ENCODE measurements at places on chromosomes 16 and 17.

DNA sequence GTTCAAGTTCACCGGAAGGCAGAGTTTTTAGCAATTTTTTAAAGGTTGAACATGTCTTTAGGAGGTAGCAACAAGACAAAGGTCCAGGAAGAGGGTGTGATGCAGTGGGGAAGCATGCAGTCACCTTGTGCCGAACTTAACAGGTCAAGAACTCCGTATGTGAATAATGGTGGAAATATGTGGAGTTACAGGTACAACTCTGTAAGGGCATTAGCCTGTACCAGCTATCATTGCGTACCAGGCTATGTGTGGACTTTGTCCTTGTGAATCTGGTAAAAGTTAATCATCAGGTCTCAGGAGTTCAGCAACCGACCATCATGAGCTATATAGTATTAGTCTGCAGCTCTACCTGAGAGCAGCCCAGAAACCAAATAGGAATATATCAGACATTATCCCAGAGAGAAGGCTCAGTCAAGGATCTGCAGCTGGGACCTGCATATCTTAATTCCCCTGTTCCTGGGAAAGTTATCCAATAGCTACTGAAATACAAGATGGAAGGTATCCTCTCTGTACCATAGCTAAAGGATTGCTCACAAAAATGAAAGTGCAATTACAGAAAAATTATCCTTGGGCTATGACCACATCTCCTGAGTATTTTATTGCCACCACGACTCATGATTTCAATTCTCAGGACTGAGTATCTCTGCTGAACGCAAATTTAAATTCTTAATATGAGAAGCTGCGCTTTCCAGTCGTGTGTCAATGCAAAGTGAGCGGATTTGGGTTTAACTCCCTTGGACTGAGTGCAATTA is 469.3 kb downstream of the CDH13 start:
- DNase-seq: no peak

- no peak for DNase-seq
Observed at GRCh38 chr16:19844945-19845641, 39.6 kb downstream of the GPRC5B start.

DNA sequence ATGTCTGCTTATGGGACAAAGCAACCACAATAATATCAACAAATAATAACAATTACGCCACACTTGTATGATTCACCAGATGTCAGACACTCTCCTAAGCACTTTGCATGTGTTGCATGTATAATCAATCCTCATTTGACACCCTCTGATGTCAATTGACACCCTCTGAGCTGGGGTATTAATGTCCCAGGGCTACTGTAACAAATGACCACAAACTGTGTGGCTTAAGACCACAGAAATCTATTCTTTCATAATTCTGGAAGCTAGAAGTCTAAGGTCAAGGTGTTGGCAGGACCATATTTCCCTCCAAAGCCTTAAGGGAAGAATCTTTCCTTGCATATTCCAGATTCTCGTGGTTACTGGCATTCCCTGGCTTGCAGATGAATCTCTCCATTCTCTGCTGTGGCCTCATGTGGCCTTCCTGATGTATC is 112.7 kb downstream of the NPIPB5 start:
- no peak for DNase-seq

GRCh38 chr17:57665696-57666095 is 79.4 kb downstream of the CCDC182 start:
- DNase-seq: no peak

DNA sequence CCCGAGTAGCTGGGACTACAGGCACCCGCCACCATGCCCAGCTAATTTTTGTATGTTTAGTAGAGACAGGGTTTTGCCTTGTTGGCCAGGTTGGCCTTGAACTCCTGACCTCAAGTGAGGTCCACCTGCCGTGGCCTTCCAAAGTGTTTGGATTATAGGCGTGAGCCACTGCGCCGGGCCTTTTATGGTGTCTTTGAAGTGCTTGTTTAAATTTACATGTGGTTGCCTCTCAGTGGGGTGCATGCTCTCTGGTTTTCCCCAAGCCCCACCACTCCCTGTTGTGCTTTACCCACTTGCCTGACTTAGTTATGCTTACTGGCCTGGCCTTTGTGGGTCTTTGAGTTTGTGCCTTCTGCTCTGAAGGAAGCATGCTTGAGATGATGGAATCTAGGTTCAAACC is 132.0 kb downstream of the PRKCB start:
- DNase-seq: no peak

- DNase-seq: no peak
Observed at GRCh38 chr16:63749276-63749675, 1372.6 kb downstream of the CDH11 start.

GRCh38 chr16:50666658-50667496 is 14.2 kb downstream of the SNX20 start:
- DNase-seq: peak; percentile 79

DNA sequence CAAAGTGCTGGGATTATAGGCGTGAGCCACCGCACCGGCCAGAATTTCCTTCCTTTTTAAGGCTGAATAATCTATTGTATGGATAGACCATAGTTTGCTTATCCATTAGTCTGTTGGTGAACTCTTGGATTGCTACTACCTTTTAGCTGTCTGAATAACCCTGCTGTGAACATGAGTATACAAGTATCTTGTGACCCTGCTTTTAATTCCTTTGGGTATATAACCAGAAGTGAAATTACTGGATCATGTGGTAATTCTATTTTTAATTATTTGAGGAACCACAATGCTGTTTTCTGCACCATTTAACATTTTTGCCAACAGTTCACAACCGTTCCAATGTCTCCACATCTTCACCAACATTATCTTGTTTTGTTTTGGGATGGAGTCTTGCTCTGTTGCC is 4.6 kb upstream of the OTOA start:
- DNase-seq: no peak

GRCh38 chr16:194516-194915 is 14.3 kb downstream of the HBQ1 start:
- DNase-seq: no peak

GRCh38 chr17:6749519-6749918 is 6.3 kb upstream of the XAF1 start:
- peak; percentile 13 for DNase-seq

DNA sequence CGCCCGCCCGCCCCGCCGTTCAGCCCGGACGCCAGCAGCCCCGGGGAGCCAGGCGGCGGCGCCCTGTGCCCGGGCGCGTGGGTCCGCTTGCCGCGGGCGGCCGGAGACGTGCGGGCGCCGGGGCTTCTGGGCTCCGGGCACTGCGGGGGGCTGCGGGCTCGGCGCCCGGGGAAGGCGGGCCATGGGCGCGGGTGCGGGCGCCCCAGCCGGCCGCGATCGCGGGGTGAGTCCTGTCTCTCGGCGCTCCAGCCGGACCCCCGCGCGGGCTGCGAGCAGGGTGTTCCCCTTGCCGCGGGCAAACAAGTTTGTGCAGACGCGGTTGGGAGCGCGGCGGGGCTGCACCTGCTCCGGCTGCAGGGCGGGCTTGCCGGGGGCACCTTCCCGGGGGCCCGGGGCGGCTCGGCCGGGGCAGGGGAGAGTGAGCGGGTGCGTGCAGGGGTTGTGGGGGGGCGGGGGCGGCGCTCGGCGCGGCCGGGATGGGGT is 292 bp downstream of the WSCD1 start:
- no peak for DNase-seq

GRCh38 chr16:60137891-60138290 is 1403.8 kb upstream of the GOT2 start:
- DNase-seq: no peak

DNA sequence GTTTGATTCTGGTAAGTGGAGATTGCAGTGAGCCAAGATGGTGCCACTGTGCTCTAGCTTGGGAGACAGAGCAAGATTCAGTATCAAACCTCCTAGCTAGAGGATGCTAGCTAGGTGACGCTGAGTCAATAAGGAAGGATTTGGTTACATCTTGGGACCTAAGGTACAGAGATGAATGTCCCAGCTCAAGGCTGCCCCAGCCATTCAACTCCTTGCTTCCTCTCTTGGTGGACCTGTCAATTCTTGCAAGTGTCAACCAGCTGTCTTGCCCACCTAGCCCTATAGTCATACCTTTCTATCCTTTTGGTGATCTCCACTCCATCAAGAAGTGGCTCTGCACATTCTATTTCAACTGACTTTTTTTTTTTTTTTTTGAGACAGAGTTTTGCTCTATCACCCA is 1.4 kb upstream of the MILR1 start:
- no peak for DNase-seq

GRCh38 chr17:39270923-39271322 is 45.2 kb upstream of the STAC2 start:
- peak; percentile 43 for DNase-seq

DNA sequence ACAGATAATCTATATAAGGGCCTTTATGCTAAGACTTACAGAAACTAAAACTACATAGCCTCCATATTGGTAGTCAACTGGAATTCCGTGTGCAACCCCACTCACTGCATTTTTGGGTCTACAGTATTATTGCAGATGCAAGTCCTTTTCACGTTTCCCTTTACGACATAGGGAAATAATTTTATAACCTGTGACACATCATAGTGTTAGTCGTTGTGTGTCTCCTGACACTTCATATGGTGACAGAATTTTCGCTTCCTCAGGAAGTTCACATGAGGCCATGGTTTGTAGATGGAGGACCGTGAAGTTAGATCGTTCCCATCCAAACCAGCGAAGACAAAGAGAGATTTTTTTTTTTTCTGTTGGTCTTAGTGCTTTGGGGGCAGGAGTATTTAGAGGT is 15.7 kb upstream of the MRC2 start:
- DNase-seq: peak; percentile 21

- DNase-seq: no peak
Observed at GRCh38 chr17:44269535-44270240, 1.8 kb upstream of the SLC4A1 start.

GRCh38 chr17:3782751-3783150 is 18.2 kb downstream of the ITGAE start:
- DNase-seq: no peak
